Bronchial smooth muscle cell (primary cell): ENCODE measurements at places on chromosomes 1 and 21. TPM values are rescaled to one million over a fixed set of nuclear protein-coding genes. Genes with fewer than 3 reads are reported as not detected.

Gene MYOG
- total RNA-seq = 0.09 TPM in 1 of 2 replicates, not detected in the other

Gene SLC2A5
- total RNA-seq = 1.6 and 2.0 TPM in 2 replicates

Gene CCDC24
- 3.1 and 4.4 TPM in 2 replicates for total RNA-seq

Gene PDIK1L
- total RNA-seq = 3.4 and 3.9 TPM in 2 replicates

Gene SYPL2
- total RNA-seq = 0.16 and 0.43 TPM in 2 replicates

Gene MARK1
- total RNA-seq = under 0.01 TPM in 2 replicates

Gene SPRR3
- total RNA-seq = 0.43 TPM in 1 of 2 replicates, not detected in the other

Gene DYNLT4
- not detected in 2 replicates for total RNA-seq

Gene RAP1GAP
- under 0.01 and 0.16 TPM in 2 replicates for total RNA-seq

Gene DCST1
- not detected in 2 replicates for total RNA-seq

Gene CD1E
- total RNA-seq = not detected in 2 replicates

Gene OR2T33
- not detected in 2 replicates for total RNA-seq

Gene RHEX
- total RNA-seq = not detected in 2 replicates

Gene SLAMF7
- not detected in 2 replicates for total RNA-seq

Gene NTNG1
- 9.6 and 18.3 TPM in 2 replicates for total RNA-seq

Gene ATXN7L2
- 1.3 and 2.1 TPM in 2 replicates for total RNA-seq

Gene C1orf141
- not detected in 2 replicates for total RNA-seq

Gene RXFP4
- not detected in 2 replicates for total RNA-seq

Gene VANGL1
- 4.1 and 4.5 TPM in 2 replicates for total RNA-seq

Gene TIMM17A
- 28.7 and 44.0 TPM in 2 replicates for total RNA-seq

Gene MYBPHL
- total RNA-seq = not detected in 2 replicates

Gene ADIPOR1
- 59.9 and 93.7 TPM in 2 replicates for total RNA-seq

Gene CHAF1B
- total RNA-seq = 0.60 and 0.95 TPM in 2 replicates

Gene FCGR3B
- total RNA-seq = not detected in 2 replicates
